Stimulated activated CD4-positive, alpha-beta T cell treated with anti-CD3 and anti-CD28 coated beads, TNF-alpha, amount 100 ng/mL, for 4 hours (primary cell): ENCODE measurements at places on chromosomes 2 and 18.

DNA sequence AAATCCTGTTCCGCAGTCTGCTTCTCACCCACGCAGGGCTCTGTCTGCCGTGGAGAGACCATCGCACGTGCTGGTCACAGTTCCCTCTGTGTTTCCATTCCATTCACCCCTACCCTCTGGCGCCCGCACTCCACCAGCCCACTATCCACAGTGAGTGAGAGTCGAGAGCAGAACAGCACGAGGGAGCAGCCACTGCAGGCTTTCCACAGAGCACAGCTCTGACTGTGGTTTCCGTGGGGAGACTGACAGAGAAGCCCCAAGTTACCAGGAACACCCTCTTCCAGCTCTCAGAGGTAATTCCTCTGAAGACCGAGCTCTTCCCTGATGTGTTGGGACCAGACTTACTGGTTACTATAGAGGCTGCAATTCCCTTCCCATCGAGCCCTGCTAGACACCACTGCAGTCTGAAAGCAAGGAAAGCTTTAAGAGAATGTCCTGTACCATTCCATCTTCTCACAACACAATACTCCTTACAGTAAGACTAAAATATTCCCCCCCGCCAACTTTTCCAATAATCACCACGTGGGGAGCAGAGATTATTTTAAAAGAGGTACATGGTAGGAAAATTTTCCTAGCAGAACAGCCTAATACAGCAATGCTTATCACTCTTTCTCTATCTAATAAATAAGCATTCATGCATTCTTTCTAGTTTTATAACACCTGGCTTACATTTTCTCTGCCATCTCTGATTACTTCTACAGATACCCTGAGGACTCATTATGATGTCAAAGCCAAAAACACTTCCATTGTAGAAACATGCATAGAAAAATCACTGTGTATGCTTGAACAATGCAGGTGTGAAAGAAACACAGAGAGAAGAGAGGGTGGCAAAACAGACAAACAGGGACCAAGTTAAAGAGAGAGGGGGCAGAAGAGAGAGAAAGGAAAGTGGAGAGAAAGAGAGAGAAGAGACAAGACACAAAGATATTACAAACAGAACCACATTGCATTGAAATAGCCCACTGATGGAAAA, 4.7 kb downstream of the MYT1L start:
- DNase-seq: no peak

- no peak for DNase-seq
Observed at GRCh38 chr2:160073284-160073888, 11.0 kb upstream of the PLA2R1 start.

GRCh38 chr18:73366713-73367112, 498.9 kb upstream of the NETO1 start:
- DNase-seq: no peak

DNA sequence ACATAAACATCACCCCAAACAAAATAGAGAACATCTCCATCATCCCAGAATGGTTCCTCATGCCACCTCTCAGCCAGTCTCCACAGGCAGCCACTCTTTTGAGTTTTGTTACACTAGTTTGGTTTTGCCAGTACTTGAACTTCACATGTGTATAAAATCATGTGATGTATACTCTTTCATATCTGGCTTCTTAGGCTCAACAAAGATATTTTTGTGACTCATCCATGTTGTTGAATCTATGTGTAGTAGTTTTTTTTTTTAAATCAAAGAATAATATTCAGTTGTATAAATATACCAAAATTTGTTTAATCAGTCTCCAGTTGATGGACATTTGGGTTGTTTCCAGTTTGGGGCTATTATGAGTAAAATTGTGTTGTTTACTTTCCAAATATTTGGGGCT, 75.9 kb downstream of the PMS1 start:
- no peak for DNase-seq

DNA sequence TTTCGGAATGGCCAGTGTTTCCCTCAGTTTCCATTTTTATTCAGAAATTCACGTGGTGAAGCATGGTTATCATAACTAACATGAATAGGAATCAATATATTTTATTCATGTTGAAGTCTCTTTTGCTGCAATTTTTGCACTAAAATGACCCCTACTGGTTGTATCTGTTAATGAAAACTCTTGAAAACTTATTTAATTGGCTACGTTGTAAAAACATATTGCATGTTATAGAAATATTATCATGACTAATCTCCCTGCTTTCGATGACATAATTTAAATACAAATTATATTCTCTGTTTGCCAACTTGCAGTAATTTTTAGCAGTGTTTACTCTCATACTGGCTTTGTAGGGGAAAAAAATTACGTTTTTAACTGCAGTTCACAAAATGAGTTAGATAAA, 3.5 kb downstream of the CRIM1 start:
- DNase-seq: no peak

- no peak for DNase-seq
Observed at GRCh38 chr18:10090668-10091067, 176.9 kb downstream of the VAPA start.

- DNase-seq: peak; percentile 18
Observed at GRCh38 chr18:46073474-46074331, 1.6 kb upstream of the PSTPIP2 start.

- DNase-seq: no peak
Observed at GRCh38 chr2:9800975-9801726, 42.1 kb upstream of the TAF1B start.

GRCh38 chr2:201357221-201357620, at the start of gene FLACC1:
Gene FLACC1 (minus strand): TSS chr2:201357345. CDS start chr2:201351404, 5,941 bp downstream.
- no peak for DNase-seq

DNA sequence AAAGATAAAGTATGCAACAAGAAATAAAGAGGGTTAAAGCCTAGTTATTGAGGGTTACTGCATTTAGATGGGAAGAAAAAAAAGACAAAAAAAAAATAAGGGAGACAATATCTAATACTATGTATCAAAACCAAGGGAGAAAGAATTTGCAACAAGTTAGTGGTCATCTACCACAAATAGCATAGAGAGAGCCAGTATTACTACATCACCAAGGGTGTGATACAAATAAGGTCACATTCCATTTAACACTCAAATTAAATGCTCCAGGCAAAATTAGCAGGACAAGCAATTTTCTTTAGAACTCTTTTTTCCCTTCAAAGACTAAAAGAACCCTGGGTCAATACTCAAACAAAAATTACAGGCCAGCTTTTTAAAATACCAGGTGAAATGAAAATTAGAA, 115.1 kb upstream of the GULP1 start:
- no peak for DNase-seq

- no peak for DNase-seq
Observed at GRCh38 chr18:21980744-21981143, 188.6 kb upstream of the GATA6 start.

- DNase-seq: no peak
Observed at GRCh38 chr18:10679557-10680270, 153.9 kb downstream of the NAPG start.

DNA sequence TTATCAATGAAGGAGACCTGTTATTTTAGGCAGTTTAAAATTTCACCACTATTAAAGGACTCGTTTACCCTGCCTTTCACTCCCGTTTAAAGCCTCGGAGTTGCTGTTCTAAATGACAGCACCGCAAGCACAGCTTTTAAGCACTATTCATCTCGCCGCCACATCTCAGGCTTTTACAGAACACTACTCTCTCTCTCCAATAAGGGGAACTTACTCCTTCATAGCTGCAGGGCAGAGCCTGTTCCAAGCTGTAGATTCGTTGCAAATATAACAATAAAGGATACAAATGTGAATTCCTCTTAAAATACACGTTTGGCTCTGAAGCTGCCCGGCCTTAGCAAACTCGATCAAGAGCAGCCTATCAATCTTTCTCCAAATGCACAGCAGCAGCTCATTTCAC, 271.8 kb downstream of the ZNF521 start:
- DNase-seq: no peak

DNA sequence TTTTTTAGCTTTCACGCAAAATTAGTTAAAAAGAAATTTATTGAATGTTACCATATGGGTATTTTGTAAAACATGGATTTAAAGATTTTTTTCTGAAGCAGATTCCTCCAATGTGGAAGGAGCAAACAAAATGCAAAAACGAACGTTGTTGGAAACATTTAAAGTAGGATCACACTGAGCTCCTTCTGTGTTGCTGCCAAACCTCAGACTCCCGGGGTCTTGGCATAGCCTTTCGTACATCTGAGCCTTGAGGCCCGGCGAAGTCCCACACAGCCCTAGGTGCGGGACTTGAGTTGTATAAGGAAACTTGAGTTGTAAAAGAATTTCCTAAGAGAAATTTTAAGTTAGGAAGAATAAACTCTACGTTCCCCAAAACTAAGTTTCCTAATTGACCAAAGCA, 52.0 kb upstream of the CD226 start:
- DNase-seq: no peak

DNA sequence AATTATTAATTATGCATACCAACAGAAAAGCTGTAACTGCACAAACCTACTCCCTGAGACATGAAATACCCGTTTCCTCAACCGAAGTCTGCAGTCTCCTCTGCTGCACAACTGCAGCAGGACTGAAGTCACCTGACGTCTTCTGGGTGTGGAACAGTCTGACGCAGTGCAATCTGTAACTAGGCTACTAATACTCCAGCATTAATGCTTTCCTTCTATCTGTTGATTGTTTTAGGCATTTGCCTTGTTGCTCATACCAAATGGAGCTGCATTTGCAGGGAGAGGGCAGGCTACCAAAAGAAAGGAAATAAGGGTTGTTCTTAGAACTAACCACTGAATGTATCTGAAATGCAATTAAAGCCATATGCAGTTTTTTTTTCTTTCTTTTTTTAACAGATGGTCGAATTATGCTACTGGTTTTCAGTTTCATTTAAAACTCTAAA, 40.1 kb downstream of the RTN4 start:
- peak; percentile 10 for DNase-seq

GRCh38 chr2:4898706-4899105, 793.5 kb upstream of the SOX11 start:
- DNase-seq: no peak

DNA sequence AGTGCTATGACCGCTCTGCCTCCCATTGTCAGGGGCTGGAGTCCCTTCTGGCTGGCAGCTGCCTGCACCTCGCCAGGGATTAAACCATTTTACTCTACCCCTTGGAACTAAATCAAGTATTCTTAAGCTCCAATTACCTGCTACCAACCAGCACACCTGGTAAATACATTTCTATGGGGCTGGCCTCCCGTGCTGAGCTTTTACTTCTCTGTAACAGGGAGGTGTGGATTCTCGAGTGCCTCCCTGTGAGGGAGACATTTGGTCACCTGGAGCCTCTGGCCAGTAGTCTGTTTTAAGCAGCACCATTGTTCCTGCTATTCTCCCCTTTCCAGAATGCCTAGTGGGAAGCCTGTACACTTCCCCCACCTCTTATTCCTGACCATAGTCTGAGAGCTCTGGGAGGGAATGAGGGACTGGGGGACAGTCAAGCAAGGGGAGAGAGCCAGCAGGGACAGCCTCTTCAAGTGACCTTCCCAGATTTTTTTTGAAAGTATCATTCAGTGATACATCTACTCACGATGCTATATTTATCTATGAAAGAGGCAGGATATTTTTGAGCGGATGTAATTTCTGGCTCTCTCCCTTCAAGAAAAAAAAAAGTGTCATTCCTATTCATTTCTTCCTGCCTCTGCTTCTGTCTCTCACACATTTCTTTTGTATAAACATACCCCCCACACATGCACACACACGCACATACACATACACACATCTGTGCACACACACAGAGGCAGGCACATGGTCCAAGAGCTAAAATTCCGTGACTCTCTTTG, 112.8 kb downstream of the CAPN13 start:
- no peak for DNase-seq
